ENCODE measurements at places on chromosomes 7 and 10.

- no peak for DNase-seq
Observed at GRCh38 chr7:156064971-156065386, 252.7 kb upstream of the SHH start.

GRCh38 chr10:14659626-14660196 lies 115.0 kb downstream of the FAM107B start:
- DNase-seq = no peak

GRCh38 chr10:111984057-111984456 lies 199.5 kb downstream of the GPAM start:
- DNase-seq = no peak

- DNase-seq = no peak
Observed at GRCh38 chr7:15929411-15929810, 242.9 kb upstream of the MEOX2 start.

DNA sequence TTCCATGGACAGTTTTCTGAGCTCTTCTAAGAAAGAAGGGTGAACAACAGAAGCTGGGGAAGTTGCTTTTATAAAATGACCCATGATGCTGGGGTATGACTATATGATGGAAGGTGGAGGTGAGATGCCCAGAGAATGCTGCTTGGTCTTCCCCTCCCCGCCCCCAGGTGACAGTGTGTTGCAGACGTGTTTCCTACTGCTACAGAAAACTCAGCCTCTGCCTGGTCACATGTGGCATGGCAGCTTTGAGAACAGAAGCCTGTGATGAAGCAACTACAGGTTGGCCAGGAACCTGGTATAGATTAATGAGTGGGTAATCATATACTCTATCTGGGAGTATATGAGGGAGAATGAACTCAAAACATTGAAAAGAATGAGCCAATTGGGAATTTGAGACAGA lies 67.1 kb downstream of the MTURN start:
- DNase-seq = no peak

DNA sequence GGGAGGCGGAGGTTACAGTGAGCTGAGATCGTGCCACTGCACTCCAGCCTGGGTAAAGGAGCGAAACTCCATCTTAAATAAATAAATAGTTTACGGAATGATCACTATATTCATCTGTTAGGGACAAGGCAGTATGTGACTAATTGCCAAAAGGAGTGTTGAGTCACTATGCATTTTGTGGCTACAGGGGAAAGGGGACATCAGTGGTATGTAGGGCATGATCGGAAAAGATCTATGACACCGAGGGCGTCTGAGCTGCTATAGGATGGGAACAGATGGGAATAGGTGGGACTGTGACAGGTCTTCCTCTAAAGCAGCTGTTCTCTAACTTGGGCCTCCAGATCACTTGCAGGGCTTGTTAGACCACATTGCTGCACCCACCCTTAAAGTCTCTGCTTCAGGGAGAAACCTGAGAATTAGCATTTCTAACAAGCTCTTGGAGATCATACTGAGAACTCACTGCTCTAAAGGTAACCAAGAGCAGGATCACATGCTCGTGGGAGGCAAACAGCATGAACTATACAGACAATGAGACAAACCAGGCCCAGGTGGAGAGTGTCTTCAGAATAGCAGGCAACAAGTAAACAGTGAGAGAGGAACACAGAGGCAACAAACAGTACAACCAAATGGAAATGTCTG lies 65.1 kb upstream of the ITGA8 start:
- no peak for DNase-seq

- DNase-seq = no peak
Observed at GRCh38 chr10:131908151-131908550, 7.3 kb downstream of the PPP2R2D start.

DNA sequence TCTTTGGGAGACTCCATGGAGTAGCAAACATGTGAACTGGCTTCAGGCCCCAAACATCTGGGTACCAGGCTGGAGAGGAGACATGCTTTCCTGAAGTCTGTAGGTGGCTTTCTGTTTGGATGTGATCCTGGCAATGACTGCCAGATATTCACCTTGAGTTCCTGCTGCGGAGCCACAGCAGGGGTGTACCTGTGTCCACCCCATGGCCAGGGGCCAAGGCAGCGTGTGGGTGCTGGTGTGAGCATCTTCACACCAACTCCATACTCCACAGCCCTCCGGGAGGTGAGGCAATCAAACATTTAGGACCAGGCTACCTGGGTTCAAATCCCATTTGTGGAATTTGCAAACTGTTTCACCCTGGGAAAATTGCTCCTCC lies 113.0 kb downstream of the ADCY1 start:
- DNase-seq = no peak

- DNase-seq = no peak
Observed at GRCh38 chr7:47489624-47490023, 92.3 kb downstream of the TNS3 start.

GRCh38 chr7:112622159-112622715 lies 141.4 kb downstream of the LSMEM1 start:
- DNase-seq = no peak
